ENCODE measurements at places on chromosomes 3 and 15.

DNA sequence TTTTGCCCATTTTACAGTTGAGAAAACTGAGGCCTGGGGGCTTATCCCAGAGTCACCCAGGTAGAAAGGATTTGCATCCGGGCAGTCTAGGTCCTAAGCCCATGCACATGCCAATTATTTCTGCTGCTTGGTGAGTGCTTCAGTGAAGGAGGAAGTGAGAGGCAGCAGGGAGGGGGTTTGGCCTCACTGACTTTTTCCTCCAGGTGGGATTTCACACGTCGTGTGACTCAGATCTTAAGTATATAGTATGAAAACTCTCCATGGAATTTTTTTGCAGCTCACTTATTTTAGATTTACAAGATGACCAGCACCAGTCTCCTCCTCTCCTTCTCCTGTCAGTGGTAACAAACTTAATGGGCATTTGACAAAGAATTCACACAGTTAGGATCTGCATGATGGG, 4.6 kb downstream of the ITGA11 start:
- no peak for DNase-seq

- no peak for DNase-seq
Observed at GRCh38 chr3:170233530-170233929, 11.3 kb downstream of the PRKCI start.

- no peak for DNase-seq
Observed at GRCh38 chr3:111761309-111761795, 97.7 kb upstream of the PHLDB2 start.

DNA sequence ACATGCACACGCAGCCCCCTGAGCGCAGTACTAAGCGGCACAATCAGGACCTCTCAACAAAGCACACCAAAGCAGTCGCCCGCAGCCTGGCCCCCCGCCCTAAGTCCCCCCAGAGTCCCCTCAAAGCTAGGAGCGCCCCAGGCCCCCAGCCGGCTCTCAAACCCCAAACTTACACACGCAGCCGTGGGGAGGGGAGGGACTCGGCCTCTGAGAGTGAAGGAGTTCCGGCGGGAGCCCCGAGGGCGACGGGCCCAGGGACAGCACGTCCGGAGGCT, 5.5 kb downstream of the GATA2 start:
- no peak for DNase-seq

DNA sequence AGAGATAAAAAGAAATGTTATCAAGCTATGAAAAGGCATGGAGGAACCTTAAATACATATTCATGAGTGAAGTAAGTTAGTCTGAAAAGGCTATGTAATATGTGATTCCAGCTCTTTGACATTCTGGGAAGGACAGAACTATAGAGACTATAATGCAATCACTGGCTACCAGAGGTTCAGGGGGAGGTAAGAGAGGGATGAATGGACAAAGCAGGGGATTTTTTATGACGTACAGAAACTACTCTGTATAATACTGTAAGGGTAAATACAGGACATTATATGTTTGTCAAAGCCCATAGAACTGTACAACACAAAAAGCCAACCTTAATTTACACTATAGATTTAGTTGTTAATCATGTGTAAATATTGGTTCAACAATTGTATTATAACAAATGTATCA, 46.1 kb downstream of the MCTP2 start:
- no peak for DNase-seq

DNA sequence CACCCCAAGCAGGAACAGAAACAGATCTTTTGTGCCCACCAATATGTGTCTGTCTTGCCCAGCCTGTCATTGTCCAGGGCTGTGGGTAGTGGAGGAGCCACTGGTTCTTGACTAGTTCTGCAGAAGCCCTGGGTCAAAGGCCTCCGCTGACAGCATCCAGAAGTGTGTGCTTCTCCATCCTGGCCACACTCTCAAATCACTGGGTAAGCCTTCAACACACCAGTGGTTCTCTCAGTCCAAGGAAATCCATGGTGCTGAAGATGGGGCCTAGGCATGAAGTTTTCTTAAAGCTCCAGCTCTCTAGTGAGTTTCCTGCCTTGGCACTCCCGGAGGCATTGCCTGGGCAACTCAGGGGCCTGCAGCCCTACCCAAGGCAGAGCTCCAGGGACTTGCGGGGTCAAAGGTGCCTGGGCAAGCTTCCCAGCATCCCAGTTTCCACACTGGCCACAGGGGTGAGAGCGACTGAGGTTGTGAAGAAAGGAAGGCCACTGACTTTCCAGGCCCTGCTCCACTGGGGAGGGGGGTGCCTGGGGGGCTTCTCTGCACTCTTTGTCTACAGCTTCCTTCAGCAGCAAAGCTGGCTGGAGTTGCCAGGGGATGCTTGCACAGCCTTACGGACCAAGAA, 37.9 kb upstream of the RPL32 start:
- DNase-seq: no peak

GRCh38 chr3:184811663-184811998, 335 bp upstream of the VPS8 start:
- no peak for DNase-seq

GRCh38 chr3:52843108-52843865, 8.5 kb upstream of the MUSTN1 start:
- DNase-seq: no peak

- DNase-seq: no peak
Observed at GRCh38 chr3:183015185-183015584, 34.8 kb upstream of the DCUN1D1 start.

DNA sequence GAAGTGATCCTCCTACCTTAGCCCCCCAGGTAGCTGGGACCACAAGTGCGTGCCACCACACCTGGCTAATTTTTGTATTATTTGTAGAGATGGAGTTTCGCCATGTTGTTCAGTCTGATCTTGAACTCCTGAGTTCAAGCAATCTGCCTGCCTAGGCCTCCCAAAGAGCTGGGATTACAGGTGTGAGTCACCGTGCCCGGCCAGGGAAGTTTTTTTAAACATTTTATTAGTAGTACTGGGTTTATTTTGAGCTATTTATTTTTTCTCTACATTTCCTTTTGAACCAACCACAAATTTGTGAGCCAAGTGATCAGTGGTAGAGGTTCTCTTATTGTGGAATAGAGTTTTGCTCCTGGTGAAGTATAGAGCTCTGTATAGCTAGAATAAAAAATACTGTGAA, 33.7 kb downstream of the ARMC8 start:
- DNase-seq: no peak

DNA sequence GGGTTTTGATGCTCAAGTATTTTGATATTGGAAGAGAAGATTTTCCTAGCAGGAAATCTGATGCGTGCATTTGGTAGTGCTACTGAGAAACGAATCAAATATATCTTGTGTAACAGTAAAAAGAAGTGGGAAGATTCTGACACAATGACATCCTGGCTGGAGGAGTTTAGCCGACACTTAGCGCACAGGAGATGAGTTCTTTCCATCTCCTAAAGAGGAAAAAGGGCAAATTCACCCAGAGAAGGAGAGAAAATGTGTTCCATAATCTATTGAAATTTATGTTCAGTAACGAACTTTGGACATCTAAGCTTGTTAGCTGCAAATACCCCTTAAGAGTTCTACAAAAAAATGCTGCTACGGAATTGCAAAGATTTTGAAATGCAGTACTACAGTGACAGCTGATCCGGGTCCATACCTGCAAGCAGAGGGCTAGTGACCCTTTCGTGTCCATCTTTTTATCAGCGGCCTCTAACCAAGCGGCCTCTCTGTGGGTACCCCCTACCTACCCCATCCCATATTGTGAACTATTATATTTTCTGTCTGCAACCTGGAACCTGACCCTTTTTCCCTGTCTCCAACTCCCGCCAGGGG, 971 bp downstream of the CPOX start:
- DNase-seq: no peak

- no peak for DNase-seq
Observed at GRCh38 chr15:88301311-88301710, 44.8 kb upstream of the NTRK3 start.

DNA sequence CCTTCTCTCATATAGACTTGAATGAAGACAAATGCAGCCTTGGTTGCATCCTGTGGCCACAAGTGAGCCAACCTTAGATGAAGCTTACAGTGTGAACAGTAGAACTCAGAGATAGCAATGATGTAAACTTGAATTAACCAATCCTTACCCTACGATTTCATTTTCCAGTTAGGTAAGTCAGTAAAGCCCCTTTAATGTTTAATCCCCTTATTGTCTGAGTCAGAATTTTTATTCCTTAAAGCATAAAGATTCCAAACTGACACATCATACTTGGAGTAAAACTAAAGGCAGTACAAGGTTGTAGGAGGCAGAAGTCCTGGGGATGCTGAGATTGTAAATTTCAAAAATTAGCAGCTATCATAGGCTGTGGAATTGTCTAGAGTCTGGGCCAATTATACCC, 507.8 kb upstream of the DPH6 start:
- no peak for DNase-seq
